ENCODE measurements at places on chromosomes 7 and 10. TPM values are rescaled to one million over a fixed set of nuclear protein-coding genes. Genes with fewer than 3 reads are reported as not detected.

- no peaks in the 10 kb centered on the region for H3K36me3 ChIP-seq
- DNase-seq, result peak; percentile 73
- H3K27me3 ChIP-seq, result no peaks in the 10 kb centered on the region
- H3K4me1 ChIP-seq, result peaks cover 9% of the 10 kb centered on the region
- H3K4me3 ChIP-seq, result no peak overlapping the region
- no peak overlapping the region for H3K27ac ChIP-seq
Measured at GRCh38 chr10:29266641-29267040, 22.2 kb upstream of the LYZL1 start.

DNA sequence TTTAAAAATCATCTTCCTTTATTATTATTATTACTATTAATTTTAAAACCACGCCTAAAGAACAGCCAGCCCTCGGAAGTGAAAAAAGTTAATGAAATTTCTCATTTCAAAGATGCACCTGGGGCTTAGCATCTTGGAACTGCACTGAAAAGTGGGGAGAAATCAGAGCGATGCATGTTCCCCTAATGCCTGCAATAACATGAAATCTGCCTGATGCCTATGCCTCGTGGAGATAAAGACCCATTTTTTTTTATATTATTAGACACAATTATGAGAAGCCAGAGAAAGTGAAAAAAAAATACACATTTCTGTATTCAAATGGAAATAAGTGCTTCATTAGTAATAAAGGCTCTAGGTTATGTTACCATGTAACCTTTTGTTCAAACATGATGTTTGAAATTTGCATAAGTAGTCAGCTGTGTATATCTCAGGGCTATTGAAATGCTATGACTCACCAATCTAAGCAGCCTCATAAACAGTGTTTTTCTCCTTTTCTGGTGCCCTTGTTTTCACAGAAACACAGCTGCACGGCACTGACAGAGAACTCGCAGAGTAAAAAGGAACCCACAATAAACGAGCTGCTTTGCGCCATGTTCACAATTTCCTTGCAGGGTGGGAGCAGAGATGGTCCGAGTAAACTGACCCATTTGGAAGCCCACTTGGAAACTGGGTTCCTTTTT, 175.8 kb upstream of the PRKCQ start:
- peaks cover 13% of the 10 kb centered on the region for H3K27me3 ChIP-seq
- H3K27ac ChIP-seq, result peak overlapping the region; percentile 46
- no peaks in the 10 kb centered on the region for H3K36me3 ChIP-seq
- no peak overlapping the region for H3K4me3 ChIP-seq

Gene CTAGE8
- not detected for total RNA-seq

DNA sequence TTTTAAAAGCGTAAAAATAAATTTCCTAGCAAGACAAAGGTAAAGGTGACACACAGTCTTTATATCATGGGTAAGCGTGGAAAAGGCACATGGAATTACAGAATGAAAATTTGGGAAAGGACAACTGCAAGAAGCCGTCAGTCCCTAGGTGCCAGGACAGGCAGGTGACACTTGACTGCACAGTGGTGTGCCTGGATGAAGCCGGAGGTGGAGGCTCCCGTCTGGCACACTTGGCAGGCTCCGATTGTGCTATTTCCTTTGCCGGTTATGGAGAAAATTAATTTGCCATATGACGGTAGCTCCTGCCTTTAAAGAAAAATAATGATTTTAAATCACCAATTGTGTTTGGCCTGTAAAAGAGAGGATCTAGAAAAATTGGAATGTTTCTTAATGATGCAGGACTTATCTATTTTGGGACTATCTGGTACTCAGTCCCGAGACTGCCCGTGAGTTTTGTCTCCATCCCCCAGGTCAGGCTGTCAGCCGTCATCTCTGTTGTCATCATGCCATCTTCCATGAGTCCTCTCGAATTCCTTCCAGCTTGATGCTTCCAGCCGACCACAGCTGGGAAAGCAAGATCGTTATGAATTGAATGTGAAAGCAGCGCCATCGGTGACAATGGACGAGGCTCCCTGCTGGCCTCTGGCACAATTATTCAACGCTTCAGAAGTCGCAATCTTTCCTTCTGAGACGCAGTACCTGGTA, 56.2 kb upstream of the MGMT start:
- H3K27me3 ChIP-seq, result no peaks in the 10 kb centered on the region
- H3K4me1 ChIP-seq, result no peaks in the 10 kb centered on the region
- peak; percentile 57 for DNase-seq
- H3K4me3 ChIP-seq, result no peak overlapping the region
- no peaks in the 10 kb centered on the region for H3K36me3 ChIP-seq
- H3K27ac ChIP-seq, result no peak overlapping the region

DNA sequence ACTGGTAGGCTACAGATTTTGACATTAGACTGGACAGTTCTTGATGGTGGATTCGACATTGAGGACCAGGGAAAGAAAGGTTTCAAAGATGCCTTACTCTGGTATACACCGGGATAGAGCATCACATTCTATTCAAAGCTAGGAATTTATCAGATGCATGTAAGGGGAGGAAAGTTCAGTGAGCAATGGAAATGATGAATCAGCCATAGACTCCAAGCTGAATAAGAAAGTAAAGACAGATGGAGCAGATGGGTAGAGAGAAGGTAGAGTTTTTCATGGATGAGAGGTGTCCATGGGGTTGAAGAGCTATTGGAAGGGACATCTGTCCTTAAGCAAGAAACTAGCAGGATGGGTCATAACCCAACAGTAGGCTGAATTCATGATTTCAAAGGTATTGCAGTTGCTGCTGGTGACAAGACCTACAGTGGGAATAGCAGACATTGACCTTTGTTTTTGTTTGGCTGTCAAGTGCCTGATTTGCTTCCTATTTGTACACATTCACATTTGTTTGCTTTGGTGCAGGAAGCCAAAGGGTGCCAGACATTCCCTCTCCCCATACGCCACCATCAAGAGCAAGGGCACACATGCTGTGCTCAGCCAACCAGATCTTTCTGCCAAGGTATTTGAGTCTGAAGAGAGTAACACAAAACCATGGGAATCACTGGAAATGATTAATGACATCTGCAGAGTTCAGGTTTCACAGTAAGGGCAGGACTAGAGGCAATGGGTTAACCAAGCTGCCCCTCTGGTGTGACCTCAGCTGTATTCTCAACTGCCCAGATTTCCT, 8.6 kb upstream of the CACUL1 start:
- H3K27me3 ChIP-seq, result peaks cover 13% of the 10 kb centered on the region
- H3K27ac ChIP-seq, result no peak overlapping the region
- DNase-seq, result peak; percentile 17
- no peak overlapping the region for H3K4me3 ChIP-seq
- H3K36me3 ChIP-seq, result no peaks in the 10 kb centered on the region

- peak overlapping the region; percentile 98 for H3K4me3 ChIP-seq
- peaks cover 8% of the 10 kb centered on the region for H3K36me3 ChIP-seq
- peaks cover 36% of the 10 kb centered on the region for H3K4me1 ChIP-seq
- DNase-seq, result peak; percentile 87
Measured at GRCh38 chr7:158829021-158829341, 328 bp downstream of the ESYT2 start.

DNA sequence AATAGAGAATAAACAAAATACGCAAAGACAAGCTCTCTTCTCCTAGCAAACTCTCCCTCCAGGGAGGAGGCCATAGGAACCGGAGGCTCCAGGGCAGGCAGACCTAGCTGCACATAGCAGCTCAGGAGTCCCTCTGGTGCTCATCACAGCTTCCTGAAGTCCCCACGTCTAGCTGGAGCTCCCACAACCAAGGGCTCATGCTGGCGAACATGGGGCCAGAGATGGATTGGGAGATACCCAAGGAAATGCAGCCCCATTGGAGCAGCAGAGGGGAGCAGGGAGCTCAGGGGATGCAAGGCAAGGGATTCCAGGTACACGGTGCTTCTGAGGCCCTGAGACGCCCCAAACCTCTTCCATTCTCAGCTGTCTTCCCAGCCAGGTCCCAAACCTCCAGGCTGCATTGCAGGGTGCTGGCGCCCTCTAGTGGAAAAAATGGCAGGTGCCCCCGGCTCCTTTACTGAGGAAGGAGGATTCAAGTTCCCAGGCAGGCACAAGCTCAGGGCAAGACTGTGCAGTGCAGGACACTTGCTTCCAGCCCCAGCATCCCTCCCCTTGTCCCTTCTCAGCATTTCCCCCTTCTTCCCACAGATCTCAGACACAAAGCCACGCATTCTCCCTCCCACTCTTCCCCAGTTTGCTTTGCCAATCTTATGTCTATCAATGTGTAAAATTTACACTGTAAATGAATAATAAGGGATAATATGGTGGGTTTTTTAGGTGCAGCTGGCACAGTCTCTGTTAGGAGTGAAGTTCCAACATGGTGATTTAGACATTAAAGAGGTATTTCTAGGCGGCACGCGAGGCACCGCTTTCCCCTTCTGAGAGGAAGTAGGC, 46.2 kb downstream of the GPAM start:
- peaks cover 15% of the 10 kb centered on the region for H3K27me3 ChIP-seq
- H3K27ac ChIP-seq, result no peak overlapping the region
- no peaks in the 10 kb centered on the region for H3K36me3 ChIP-seq
- H3K4me3 ChIP-seq, result no peak overlapping the region
- peak; percentile 90 for DNase-seq

Gene CUBN
- total RNA-seq, result 1.7 TPM

DNA sequence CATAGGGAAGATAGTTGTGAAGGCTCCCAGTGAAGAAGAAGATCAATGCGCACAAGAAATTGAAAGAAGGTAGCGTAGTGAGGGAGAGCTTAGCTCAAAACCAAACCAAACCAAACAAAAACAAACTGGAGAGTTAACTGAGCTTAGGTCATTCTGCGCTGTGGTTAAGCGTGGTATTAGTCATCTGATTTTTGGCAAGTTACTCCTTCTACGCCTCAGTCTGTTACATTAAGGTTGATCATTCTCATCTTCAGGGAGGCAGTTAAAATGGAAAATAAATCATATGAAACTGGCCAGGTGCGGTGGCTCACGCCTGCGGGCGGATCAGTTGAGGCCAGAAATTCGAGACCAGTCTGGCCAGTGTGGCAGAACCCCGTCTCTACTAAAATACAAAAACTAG, 259.7 kb downstream of the EXOC4 start:
- no peak for DNase-seq
- peaks cover 20% of the 10 kb centered on the region for H3K4me1 ChIP-seq
- no peak overlapping the region for H3K4me3 ChIP-seq
- peaks cover 3% of the 10 kb centered on the region for H3K36me3 ChIP-seq
- H3K27me3 ChIP-seq, result no peaks in the 10 kb centered on the region

GRCh38 chr7:44390701-44391100, 65.3 kb upstream of the CAMK2B start:
- no peak overlapping the region for H3K27ac ChIP-seq
- no peak overlapping the region for H3K4me3 ChIP-seq
- no peaks in the 10 kb centered on the region for H3K27me3 ChIP-seq

DNA sequence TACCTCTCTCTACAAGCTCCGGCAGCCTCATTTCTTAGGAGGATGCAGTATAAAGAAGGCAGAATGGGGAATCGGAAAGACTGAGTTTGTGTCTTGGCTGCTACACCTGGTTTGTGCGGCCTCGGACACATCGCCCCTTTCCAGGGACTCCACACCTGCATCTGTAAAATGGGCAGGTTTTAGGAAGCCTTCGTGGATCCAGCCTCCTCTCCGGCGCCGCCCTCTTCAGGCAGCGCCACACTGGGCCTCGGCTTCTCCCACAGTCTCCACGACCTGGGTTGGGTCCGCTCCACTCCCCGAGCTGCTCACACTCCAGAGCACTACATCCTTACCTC, 341 bp downstream of the GOT1 start:
- H3K27ac ChIP-seq, result peak overlapping the region; percentile 96
- no peaks in the 10 kb centered on the region for H3K27me3 ChIP-seq
- DNase-seq, result no peak
- peak overlapping the region; percentile 94 for H3K4me3 ChIP-seq

Gene BICC1
- total RNA-seq, result 39.4 TPM

DNA sequence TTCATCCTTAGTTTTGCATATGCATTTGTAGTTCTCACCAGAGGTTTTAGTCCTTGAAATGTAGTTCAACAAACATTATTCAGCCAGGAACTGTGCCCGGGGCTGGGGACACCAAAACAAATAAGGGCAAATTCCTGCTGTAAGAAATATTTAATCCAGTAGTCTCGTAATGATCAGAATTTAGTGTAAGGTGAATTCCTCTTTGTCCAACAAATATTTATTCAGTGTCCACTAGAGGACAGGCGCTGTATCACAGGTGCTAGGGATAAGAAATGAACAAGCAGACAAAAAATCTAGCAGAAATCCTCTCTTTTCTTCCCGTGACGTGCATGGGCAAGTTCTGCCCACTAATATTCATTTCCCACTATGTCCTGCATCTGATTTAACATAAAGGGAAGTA, 17.6 kb downstream of the LGI1 start:
- H3K4me3 ChIP-seq, result no peak overlapping the region
- H3K36me3 ChIP-seq, result no peaks in the 10 kb centered on the region
- peaks cover 50% of the 10 kb centered on the region for H3K27me3 ChIP-seq
- no peak overlapping the region for H3K27ac ChIP-seq

DNA sequence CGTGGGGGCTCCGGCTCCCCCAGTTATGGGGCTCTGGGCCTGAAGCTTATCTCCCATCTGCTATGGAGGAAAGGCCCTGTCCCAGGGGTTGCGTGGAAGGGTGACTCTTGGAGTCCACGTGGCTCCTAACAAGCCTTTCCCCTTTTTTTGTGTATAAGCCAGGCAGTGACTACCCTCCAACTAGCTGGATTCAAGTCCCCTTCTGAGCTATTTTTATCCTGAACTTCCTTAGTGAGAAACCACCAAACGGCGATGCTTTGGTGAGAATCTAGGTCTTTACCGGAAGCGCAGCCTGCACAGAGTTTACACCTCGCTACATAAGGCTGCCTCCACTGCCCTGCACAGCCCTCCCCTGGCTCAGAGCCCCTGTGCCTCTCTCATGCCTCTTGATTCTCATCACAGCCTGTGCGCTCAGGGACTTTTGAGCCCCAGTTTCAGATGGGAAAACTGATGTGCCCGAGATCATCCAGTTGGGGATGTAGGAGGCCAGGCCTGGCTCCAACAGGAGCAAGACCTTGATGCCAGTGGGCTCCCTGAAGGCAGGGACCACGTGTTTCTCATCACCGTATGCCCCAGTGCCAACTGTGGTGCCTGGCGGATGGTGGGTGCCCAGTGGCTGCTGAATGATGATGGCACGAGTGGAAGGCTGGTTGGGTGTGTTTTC, 102.3 kb upstream of the PPIF start:
- DNase-seq, result no peak
- no peaks in the 10 kb centered on the region for H3K27me3 ChIP-seq
- peak overlapping the region; percentile 7 for H3K4me3 ChIP-seq
- peaks cover 4% of the 10 kb centered on the region for H3K36me3 ChIP-seq
- H3K4me1 ChIP-seq, result peaks cover 65% of the 10 kb centered on the region

Gene FKBP9
- 237 TPM for total RNA-seq

Data from osteocyte (in vitro differentiated cells).